ENCODE measurements at places on chromosomes 6 and 20.

DNA sequence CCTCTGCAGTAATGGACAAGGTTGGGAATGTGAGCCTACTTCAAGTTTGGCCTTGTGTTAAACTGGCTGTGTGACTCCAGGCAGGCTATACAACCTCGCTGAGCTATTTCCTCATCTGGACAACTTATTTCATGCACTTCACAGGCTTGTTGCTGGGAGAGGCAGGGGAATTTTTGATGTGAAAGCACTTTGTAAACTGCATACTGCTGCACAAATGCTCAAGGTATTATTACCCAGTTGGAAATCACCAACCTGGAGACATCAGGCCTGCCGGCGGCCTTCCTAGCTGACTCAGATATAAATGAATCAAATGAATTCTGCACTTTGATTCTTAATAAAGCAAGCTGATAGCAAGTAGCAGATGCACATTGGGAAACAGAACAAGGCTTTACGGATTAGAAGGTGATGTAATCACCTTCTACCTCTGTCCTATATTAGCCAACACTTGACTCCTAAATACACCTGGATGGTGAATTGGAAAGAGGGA, 10.1 kb downstream of the JARID2 start:
- no peak for DNase-seq

DNA sequence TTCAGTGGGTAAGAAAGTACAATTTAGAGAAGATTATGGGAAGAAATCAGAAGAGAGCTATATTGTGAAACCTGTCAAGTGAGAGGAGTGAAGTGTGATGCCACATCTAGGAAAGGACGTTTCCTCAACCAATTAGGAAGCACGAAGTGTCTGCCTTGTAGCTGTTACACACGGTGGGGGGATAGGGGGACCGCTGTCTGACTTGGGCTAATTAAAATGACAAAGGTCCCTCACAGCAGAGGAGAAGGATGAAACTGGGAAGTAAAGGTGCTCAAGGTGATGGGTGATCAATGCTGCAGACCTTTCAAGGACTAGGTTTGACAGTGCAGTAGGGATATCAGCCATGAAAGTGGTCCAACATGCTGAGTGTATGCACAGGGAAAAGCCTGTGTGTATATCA, 181.1 kb upstream of the PRSS16 start:
- no peak for DNase-seq

GRCh38 chr6:26554697-26555504, 16.7 kb downstream of the HMGN4 start:
- DNase-seq, result peak; percentile 57

DNA sequence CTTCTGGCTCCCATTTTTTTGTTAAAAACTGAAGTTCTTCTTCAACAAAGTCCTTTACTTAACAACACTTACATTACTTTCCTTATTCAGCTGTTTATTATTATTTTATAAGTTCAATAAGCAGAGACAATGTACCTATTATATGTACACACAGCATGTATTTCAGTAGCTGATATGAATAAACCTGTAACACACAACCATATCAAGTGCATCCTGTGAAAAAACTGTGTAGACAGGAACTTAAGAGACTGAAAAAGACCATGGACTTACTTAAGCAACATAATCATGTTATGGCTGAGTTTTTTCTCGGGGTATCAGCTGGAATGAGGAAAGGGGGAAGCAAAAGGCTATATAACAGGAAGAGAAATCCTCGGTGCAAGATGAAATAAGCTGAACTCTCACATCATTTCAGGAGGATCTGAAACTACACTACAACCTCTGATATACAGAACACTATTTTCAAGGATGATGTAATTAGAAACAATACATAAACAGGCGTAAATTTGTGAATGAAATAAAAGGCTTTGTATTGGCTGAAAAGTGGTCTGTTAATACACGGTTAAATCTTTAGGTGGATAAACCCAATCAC, 70.9 kb downstream of the REV3L start:
- DNase-seq, result no peak

DNA sequence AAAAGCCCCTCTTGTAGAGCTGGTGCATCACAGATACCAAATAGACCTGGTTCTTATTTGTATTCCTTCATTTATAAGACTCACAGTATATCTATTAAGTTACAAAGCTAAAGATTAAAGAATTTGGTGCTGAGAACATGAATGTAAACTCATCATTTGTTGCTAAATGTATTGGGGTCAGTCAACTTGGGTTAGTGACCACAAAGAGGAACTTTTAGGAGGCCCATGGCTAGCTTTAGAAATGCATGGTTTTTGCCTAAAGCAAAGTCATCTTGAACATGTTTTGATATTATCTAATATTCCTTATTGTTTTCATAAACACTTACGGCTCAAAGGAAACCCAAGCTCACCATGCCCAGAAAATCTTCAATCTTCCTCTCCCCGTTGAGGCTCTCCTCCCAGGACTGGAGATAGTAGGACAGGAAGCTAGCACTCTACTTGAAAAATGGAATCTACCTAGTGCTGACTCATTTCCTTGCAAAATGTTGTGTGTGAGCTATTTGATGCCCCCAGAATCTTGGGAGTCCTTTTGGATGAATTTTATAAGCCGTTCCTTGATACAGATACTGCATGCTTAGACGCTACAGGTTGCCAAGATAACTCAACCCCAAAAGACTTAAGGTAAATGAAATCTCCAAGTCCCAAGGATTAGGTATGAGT, 121.4 kb downstream of the BMP2 start:
- DNase-seq, result no peak

DNA sequence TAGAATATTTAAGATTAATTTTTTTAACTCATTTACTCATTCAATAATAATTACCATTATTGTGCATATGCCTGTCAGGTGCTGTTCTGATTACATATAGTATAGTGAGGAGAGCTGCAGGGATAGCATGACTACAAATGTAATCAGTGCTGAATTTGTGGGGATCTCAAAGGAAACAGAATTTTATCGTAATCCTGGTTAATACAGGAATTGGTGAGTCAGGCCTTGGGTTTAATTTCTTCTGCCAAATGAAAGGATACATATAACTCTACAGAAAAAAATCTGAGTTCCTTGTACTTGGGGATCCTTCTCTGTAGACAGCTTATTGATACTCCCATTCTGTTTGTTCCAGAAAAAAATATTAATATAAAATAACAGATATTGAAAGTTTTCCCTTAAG, 297.2 kb downstream of the GJA1 start:
- no peak for DNase-seq

GRCh38 chr6:131844243-131844841, 36.5 kb downstream of the ENPP1 start:
- no peak for DNase-seq

DNA sequence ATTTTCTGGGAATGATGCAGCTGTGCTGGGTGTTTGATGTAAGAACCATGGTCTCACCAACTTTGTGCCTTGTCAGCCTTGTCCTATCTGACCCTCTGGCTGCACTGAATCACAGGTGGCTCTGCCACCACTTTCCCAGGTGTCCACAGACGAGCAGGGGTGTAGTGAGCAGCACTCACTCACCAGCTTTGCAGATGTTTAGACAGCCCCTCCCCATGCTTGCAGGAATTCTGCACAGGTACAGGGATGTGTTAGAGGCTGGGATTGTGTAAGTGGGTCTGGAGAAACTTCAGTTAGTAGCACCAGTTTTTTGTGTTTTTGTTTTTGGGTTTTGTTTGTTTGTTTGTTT, 88.2 kb upstream of the NAA20 start:
- DNase-seq, result no peak

DNA sequence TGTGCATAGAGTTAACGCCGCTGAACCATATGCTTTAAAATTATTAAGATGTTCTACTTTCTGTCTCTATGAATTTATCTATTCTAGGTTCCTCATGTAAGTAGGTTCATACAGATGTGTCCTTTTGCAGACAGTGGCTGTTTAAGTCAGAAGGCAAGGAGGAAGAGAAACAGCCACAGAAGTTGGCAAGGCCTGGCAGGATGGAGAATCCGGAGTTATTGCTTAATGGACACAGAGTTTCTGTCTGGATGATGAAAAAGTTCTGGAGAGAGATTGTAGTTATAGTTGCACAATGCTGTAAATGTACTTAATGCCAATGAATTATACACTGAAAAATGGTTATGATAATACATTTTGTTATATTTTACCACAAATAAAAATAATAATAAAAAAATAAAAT, 283.6 kb upstream of the CNR1 start:
- DNase-seq, result no peak

- no peak for DNase-seq
Observed at GRCh38 chr20:16292226-16292880, 280.9 kb downstream of the KIF16B start.

- no peak for DNase-seq
Observed at GRCh38 chr20:11847827-11848226, 69.9 kb upstream of the BTBD3 start.

DNA sequence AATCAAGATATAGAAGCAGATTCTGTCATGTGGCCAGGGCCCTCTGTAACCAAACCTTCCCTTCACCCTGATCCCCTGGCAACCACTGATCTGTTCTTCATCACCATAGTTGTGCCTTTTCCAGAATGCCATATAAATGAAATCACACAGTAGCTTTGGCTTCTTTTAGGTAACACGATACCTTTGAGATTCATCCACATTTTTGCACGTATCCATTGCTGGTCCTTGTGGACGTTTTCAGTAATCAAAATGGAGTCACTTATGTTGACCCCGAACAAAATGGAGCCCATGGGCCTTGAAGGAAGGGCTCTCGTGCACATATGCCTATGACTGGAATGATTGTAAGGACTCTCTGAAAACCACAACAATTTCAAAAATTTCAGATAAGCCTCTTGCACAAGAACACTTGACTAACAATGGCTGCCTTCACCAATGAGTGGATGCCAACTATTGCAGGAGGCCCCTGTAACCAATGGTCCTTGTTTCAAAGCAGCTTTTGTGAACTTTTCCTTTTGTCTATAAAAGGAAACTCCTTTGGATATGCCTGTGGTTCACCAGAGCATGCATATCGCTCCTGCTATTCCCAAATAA, 84.3 kb upstream of the RALY start:
- no peak for DNase-seq

DNA sequence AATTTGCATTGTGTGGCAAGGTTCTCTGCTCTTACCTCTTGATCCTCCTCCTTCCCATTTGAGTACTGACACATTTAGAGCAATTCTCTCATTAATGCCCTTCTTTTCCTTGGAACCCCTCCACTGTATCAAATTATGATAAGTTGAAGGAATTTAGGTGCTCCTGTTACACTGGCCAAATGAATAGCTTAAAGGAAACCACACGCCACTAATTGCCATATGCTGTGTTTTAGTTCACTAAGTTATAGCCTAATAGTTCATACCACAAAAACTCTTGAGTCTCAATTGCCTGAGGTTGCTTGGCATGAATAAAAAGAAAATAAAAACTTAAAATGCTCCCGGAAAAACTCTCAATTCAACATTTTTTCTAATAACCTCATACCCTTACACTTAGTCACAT, 1239.3 kb downstream of the EPHA7 start:
- no peak for DNase-seq

DNA sequence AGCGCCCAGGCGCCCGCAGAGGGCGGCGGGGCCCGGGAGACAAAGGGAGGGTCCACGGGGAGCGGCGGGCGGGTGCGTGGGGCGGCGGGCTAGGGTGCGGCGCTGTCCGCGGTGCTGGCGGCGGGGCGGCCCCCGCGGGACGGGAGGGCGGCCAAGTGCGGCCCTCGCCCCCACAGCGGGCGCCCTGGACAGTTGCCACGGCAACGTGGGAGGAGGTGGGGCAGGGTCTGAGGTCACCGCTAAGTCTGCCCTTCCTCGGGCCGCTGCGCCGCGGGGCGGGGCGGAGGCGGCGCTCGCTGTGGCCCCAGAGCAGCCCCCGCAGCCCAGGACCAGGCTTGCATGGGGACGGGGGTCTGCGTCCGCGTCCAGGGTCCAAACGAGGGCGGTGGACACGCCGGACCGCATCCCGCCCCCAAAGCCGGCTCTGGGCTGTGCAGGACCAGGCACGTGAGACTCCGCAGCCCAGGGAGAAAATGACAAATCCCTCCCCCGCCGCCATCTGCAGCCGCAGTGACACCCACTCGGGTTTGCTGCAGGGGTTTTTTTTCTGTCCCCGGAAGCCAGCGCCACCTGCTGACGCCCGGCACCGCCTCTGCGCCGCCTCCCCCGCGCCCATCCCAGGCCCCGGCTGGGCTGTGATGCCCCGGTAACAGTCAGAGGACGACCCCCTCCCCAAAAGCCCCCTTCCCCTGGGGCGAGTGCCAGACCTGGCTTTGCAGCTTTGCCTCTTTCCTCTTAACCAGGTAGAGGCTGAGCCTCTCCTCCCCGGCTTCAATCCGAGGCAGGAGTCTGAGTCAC, 36.8 kb downstream of the YTHDF1 start:
- DNase-seq, result peak; percentile 64

- no peak for DNase-seq
Observed at GRCh38 chr6:30682143-30683117, 4.0 kb downstream of the PPP1R18 start.

- peak; percentile 23 for DNase-seq
Observed at GRCh38 chr6:110378552-110378951, 20.4 kb upstream of the METTL24 start.

DNA sequence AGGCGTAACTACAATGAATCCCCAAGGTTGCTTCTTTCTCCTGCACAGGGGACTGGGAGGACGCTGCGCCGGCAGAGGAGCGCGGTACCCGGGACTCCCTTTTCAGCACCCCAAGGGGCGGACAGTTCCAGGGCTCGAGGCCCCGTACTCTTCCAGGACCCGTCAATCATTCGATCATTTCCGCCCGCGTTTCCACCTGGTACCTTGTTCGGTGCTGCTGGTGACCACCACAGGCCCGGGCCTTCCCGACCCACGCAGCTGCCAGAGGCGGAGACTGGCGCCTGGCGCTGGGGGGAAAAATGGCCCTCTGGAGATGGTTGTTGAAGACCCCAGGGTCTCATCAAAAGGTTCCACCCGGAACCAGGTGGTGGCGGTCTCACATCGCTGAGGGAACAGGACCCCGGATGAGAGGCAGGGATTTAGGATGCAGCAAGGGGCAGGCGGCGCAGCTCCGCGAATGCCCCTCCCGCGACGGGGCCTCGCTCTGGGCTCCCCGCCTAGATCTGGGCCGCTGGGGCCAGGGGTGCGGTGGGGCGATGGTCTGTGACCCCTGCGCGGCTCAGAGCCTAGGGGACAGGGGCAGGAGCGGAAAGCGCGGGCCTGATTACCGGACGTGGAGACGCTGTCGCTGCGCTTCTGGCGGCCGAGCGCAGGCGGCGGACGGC, 744 bp downstream of the VSX1 start:
- peak; percentile 64 for DNase-seq

GRCh38 chr20:49990271-49990720, 7.5 kb downstream of the SNAI1 start:
- no peak for DNase-seq

GRCh38 chr6:143176090-143177021, 115.7 kb downstream of the AIG1 start:
- DNase-seq, result no peak

- no peak for DNase-seq
Observed at GRCh38 chr6:33276581-33276863, 401 bp upstream of the B3GALT4 start.

All from neural crest cell (in vitro differentiated cells).